ENCODE measurements at places on chromosomes 3 and 15. TPM values are rescaled to one million over a fixed set of nuclear protein-coding genes. Genes with fewer than 3 reads are reported as not detected.

The GP9 gene
- not detected for total RNA-seq

The OR5AC2 gene
- total RNA-seq, result not detected

The IL20RB gene
- total RNA-seq, result 0.89 TPM

The GPR87 gene
- total RNA-seq, result 16.7 TPM

The SYNM gene
- 3.9 TPM for total RNA-seq

The IQCF5 gene
- total RNA-seq, result not detected

The CADM2 gene
- total RNA-seq, result 0.14 TPM

All from kidney epithelial cell (primary cell).